ENCODE measurements at places on chromosomes 6 and 20.

DNA sequence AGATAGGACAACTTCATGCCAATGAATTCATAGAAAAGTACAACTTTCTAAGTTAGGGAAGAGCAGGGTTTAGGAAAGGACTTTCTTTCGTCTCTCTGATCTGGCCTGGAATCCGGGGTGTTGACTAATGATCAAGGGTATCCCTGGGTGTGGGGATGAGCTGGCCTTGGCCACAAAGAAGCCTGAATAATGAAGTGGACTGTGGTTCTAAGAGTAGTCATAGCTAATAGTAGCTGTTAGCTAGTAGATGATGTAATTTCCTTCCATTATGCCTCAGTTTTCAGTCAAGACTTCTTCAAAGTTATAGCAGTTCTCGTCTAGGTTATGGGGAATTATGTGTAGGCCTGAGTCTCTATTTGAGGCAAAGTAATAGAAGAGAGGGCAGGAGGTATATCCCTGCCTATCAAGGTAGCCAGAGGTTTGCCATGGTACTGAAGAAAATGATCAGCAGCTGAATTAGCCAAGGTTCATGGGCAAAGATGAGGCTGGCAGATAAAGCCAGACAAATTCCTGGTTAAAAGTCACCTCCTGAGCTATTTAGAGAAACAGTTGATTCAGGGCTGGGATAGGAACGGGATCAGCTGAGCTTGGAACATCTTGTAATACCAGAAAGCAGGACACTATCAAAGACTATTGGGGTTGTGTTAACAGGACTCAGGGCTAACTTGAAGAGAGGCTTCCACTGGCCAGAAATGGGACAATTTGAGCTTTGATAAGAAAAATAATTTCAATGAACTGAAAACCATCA is 18.7 kb upstream of the TRPC4AP start:
- no peak for DNase-seq

DNA sequence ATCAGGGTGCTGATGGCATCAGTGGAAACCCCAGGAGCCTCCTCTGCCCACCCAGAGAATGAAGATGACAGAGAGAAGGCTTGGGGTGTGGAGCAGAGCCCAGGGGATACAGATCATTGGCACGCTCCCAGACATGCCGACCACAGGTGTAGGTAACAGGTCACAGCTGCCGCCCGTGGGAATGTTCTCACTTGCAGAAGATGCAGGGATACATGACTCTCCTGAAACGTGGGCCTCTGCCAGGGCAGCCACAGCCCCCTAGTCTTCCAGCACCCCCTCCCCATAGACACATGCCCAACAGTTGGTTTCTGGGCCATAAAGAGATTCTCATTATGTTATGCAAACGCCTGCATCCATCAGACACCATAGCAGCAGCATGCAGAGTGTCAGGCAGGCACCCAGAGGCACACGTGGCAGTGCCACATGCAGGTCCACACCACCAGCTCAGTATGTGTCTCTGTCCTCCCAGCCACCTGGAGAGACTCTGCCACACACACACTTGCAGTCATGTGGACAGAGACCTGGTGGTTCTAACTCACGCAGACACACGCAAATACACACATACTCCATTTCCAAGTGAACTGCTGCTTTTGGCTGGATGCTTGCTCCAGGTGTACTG is 45.5 kb downstream of the LRFN2 start:
- no peak for DNase-seq

DNA sequence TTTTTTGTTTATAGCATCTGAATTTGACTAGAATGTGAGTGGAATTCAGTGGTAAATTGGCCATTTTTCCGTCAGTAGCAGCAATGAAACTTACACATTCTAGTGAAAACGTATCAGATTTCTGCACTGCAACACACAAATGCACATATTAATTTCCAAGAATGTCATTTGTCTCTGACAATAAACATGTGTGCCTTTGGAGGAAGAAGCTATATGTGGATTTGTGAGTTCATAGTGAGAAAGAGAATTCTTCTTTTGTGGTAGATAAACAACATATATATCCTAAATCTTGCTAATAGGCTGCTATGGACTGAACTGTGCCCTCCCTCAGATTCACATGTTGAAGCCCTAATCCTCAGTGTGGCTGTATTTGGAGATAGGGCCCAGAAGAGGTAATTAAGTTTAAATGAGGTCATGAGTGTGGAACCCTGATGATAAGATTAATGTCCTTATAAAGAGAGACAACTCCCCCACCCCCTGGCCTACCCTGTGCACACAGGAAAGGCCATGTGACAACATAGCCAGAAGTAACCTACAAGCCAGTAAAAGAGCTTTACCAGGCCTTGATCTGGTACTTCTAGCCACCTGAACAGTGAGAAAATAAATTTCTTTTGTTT is 200.2 kb upstream of the EYA4 start:
- no peak for DNase-seq

- no peak for DNase-seq
These were observed 5.3 kb upstream of the TTPAL start for GRCh38 chr20:44470327-44470726.

GRCh38 chr6:16511040-16511660 is 250.1 kb downstream of the ATXN1 start:
- no peak for DNase-seq

DNA sequence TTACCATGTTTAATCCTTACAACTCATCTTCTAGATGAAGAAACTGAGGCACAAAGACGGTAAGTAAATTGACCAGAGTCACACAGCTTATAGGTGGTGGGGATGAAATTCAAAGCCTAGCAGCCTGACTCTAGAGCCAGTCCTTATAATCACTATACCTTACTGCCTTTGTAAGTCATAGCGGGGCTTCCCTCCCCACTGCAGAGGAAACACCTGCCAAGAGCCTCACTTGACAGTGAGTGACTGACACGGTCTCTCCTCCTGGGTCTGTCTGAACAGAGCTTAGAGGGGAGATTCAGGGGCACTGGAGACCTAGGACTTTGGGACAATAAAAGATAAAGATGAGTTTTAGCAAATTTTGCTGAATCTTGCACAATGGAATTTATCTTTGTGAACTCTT is 12.8 kb downstream of the SUN5 start:
- DNase-seq: no peak

DNA sequence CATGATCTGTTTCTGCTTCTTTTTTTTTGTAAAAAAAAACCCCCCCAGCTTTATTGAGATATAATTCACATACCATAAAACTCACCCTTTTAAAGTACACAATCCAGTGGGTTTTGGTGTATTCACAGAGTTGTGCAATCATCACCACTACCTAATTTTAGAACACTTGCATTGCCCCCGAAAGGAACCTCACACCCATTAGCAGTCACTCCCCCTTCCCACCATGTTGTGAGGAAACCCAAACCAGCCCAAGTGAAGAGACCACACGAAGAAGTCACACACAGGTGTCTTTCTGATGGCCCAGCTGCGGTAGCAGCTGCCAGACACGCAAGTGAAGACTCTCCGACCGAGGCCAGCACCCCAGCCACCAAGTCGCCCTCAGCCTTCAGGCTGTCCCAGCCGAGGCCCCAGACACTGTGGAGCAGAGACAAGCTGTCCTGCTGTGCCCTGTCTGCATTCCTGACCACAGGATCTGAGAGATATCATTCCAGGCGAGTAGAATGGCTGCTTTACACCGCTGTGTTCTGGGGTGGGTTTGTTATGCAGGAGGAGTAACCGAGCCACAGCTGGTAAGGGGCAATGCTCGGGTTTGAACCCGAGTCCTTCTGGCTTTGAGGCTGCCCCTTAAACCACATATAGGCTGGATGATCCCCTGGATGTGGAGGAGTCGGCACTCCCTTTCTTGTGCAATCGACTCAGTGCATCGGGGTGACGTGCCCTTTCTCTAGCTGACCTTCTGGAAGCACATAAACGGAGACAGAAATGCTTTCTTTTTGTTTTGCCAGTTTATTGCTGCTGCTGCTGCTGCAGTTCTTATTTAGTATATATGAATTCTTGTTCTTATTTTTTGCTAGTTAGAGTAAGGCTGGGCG is 59.1 kb upstream of the PTPN1 start:
- DNase-seq: no peak

DNA sequence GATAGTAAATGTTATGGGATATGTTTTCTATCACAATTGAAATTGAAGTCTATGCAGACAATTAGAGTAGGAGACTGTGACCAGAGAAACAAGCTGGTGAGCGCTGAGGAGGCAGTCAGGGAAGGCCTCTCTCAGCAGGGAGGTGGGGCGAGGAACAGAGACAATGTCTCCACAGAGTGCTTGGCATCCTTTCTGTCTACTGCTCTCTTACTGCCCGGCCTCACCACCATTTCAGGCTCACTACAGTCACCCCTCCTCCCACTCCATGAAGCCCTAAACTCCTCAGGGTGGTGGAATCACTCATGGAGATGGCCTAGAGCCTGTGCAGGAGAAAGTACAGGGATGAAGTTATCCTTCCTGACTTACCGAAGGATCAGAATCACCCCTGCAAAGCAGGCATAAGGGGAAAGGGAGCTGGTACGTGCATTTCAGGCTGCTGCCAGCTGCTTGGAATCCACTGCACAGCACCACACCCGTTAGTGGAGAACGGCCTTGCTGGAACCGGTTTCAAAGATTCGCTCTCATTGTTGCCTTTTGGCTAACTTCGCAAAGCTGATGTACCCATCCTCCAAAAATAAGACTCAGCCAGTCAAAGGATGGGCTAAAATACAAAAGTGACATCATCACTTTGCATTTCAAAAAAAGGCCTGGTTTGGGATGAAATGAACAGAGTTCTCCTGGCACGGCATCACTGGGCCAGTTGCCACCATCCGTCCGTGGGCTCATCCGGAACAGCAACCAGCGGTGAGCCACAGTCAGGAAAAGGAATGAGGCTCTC is 67.3 kb downstream of the SLC22A23 start:
- DNase-seq: no peak
